ENCODE measurements at places on chromosomes 6 and 20. TPM values are rescaled to one million over a fixed set of nuclear protein-coding genes. Genes with fewer than 3 reads are reported as not detected.

- H3K36me3 ChIP-seq, result peaks cover 23% of the 10 kb centered on the region
- DNase-seq, result no peak
- H3K27me3 ChIP-seq, result no peaks in the 10 kb centered on the region
- H3K4me3 ChIP-seq, result no peak overlapping the region
These were observed 37.0 kb downstream of the TMEM181 start for GRCh38 chr6:158596861-158597260.

DNA sequence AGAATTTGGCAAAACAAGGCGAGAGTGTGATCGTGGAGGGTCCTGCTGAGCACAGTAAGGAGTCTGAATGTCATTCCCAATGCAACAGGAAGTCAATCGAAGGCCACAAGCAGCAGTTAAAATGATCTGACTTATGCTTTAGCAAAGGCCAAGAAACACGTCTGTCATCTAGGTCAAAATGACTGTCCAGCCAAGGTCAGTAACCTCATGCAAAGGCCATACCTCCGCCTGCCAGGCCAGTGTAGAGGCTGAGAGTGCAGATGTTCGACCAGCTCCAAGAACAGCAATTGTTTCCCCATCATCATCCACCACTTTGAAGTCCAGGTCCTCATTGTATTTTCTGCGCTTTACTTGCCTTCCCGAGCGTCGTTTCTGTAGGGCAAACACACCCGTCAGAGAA is 105.6 kb downstream of the CHD6 start:
- no peak overlapping the region for H3K4me3 ChIP-seq
- no peak overlapping the region for H3K27ac ChIP-seq
- H3K4me1 ChIP-seq, result peaks cover 3% of the 10 kb centered on the region
- peaks cover 36% of the 10 kb centered on the region for H3K36me3 ChIP-seq
- no peak for DNase-seq
- H3K27me3 ChIP-seq, result no peaks in the 10 kb centered on the region

DNA sequence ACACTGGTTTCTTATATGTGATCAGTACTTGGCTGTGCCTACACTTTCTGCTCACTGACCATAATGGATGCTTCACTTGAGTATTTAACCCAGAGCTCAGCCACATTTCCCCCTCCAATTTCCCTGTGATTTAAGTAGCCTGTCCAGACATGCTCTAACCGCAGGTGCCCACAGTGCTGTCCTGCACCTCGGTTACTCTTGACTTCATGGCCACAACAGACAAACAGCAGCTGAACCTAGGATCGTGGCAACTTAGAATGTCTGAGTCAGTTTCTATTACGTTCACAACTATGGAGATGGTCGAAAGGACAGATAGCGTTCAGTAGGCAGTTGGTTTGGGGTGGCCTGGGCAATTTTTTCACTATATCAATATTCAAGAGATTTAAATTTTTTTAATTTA is 306.9 kb upstream of the SGK1 start:
- H3K27ac ChIP-seq, result no peak overlapping the region
- no peak for DNase-seq
- peaks cover 9% of the 10 kb centered on the region for H3K4me1 ChIP-seq
- no peak overlapping the region for H3K4me3 ChIP-seq
- H3K27me3 ChIP-seq, result no peaks in the 10 kb centered on the region

The WFDC9 gene
- not detected for total RNA-seq

DNA sequence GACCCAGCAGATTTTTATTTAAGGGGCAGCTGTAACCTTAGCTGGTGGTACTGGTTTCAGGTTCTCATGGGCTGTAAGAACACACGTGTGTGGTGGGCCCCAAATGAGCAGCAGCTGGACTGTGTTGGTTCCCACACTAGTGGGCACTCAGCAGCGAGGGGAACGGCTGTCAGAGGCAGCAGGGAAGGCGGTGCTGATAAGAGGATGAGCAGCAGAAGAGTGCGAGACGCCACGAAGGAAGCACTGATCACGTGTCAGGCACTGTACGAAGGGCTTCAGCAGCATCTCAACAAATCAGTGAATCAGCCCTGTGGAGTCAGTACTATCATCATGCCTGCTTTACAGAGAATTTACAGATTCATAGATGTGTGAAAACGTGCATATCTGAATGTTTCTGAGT is 41.0 kb upstream of the EMILIN3 start:
- H3K36me3 ChIP-seq, result peaks cover 25% of the 10 kb centered on the region
- H3K27ac ChIP-seq, result no peak overlapping the region
- no peak for DNase-seq

The LPIN3 gene
- total RNA-seq, result 0.77 TPM

DNA sequence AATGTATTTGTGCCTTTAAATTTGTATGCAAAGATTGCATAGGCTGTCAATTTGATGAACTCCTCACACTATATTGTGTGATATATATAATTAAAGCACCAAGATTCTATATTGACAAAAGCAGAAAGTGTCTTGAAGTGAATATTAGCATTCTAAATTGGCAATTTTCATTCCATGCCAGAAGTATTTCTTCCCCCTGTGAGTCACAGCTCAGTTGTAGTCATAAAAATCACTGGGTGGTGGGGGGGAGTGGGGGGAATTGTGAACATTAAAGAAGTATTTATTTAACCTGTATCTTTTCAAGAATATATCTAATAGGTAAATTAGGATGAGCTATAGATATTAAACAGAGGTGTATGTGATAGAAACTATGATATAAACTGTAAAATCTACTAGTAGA is 3.1 kb upstream of the ARMC2 start:
- DNase-seq, result no peak
- H3K36me3 ChIP-seq, result no peaks in the 10 kb centered on the region
- no peaks in the 10 kb centered on the region for H3K27me3 ChIP-seq
- peaks cover 13% of the 10 kb centered on the region for H3K4me1 ChIP-seq
- no peak overlapping the region for H3K4me3 ChIP-seq

The THBS2 gene
- not detected for total RNA-seq

The ADGRB3 gene
- total RNA-seq, result not detected

DNA sequence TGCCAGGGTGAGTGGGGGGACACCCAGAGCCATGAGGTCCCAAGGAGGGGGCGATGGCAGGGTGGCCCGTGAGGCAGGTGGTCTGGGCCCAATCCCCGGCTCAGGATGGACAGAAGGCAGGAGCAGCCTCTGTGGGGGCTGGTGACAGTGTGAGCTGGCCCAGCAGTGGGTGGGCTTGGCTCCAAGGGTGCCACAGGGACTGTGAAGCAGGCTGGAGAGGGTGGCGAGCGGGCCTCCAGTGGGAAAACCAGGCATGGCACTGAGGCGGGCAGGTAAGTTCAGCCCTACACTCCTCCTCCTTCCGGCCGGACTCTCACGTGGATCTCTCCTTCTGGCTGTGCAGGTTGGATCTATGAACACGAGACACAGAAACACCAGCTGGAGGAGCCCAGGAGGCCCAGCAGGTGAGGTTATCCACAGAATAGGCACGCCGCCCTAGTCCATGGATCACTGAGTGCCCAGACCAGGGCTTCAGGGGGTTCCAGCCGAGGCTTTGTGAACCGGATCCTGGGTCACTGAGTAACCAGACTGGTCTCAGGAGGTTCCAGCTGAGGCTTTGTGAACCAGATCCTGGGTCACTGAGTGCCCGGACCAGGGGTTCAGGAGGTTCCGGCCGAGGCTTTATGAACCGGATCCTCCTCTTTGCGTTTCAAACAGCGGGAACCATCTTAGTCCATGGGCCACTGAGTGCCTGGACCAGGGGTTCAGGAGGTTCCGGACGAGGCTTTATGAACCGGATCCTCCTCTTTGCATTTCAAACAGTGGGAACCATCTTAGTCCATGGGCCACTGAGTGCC is 76.4 kb upstream of the BHLHE23 start:
- no peak for DNase-seq
- peaks cover 2% of the 10 kb centered on the region for H3K36me3 ChIP-seq
- H3K4me1 ChIP-seq, result no peaks in the 10 kb centered on the region
- H3K27ac ChIP-seq, result no peak overlapping the region

GRCh38 chr6:47026679-47027078 is 15.5 kb downstream of the ADGRF1 start:
- no peak overlapping the region for H3K27ac ChIP-seq
- H3K4me1 ChIP-seq, result no peaks in the 10 kb centered on the region
- H3K4me3 ChIP-seq, result no peak overlapping the region
- peaks cover 2% of the 10 kb centered on the region for H3K27me3 ChIP-seq
- no peaks in the 10 kb centered on the region for H3K36me3 ChIP-seq

GRCh38 chr6:73180763-73181619 is 44.3 kb downstream of the KHDC1L start:
- no peak overlapping the region for H3K4me3 ChIP-seq
- H3K36me3 ChIP-seq, result no peaks in the 10 kb centered on the region
- no peak overlapping the region for H3K27ac ChIP-seq
- no peak for DNase-seq
- H3K4me1 ChIP-seq, result no peaks in the 10 kb centered on the region

DNA sequence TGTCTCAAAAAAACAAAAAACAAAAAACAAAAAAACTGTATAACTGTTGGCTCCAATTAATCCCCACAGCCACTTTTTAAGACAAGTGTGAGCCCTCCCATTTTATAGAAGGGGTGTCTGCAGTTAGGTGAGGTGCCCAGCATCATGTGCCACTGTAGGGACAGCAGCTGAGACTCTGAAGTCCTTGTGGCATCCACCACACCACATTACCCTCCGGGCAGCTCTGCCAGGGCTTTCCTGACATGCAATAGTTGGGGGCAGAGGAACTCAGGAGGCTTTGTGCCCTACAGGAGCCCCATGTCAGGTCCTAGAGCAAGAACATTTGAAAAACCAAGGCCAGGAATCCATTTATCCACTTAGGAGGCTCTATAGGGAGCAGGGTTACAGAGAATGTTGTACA is 17.3 kb downstream of the PKIG start:
- no peaks in the 10 kb centered on the region for H3K36me3 ChIP-seq
- H3K27me3 ChIP-seq, result no peaks in the 10 kb centered on the region
- no peak for DNase-seq
- H3K4me3 ChIP-seq, result no peak overlapping the region
- peaks cover 7% of the 10 kb centered on the region for H3K4me1 ChIP-seq
- H3K27ac ChIP-seq, result no peak overlapping the region

DNA sequence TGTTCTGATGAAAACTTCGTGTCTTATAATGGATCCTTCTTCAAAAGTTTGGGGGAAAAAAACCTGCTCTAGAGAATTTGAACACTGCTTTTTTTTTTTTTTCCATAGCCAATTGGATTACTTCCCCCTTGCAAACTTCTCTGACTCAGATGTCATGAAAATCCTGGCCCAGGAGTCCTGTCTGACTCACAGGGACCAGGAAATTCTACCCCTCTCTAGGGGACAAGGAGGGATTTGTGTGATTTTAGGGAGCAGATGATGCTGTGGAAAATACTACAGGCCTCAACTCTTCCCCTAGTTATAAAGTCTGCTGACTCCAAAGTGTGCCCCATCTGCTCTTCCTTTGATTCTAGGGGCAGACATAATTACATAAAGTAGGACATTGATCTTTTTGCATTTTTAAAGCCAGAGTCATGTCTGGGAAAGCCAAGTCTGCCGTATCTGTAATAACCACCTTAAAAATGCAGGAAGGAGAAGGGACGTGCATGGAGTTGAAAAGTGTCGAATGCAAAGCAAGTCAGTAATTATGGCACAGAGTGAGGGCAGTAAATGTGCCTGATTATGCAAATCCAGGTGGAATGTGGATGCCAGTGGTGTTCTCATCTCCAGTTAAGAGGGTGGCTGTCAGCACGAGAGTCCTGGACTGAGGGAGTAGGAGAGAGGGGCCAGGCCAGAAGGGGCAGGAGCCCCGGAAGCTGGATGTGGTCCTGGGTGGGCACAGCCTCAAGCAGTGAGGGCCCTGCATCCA is 144.3 kb upstream of the SULF2 start:
- H3K27ac ChIP-seq, result no peak overlapping the region
- H3K27me3 ChIP-seq, result peaks cover 11% of the 10 kb centered on the region
- H3K4me1 ChIP-seq, result no peaks in the 10 kb centered on the region
- DNase-seq, result no peak

DNA sequence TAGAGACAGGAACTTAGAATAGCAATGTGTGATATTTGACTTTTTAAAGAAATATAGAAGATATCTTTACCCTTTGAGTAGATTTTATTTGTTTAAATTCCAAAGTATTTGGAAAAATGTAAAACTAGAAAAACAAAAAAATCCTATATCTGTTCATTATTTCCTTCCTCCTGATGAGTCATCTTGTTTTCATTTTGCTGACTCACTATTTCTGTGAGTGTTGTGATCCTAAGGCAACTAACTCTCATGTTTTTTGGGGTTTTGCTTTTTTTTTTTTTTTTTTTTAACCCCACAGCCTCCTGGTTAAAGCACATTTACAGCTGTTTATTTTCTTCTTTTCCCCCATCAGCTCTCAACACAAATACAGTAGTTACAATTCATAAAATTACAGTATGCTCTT is 37.8 kb upstream of the THEMIS start:
- H3K27ac ChIP-seq, result peak overlapping the region; percentile 62
- H3K4me3 ChIP-seq, result no peak overlapping the region
- peaks cover 41% of the 10 kb centered on the region for H3K4me1 ChIP-seq
- peaks cover 1% of the 10 kb centered on the region for H3K36me3 ChIP-seq
- DNase-seq, result no peak
- H3K27me3 ChIP-seq, result no peaks in the 10 kb centered on the region

- no peak overlapping the region for H3K4me3 ChIP-seq
- H3K27me3 ChIP-seq, result peaks cover 9% of the 10 kb centered on the region
- no peak for DNase-seq
- H3K4me1 ChIP-seq, result no peaks in the 10 kb centered on the region
- H3K27ac ChIP-seq, result no peak overlapping the region
- H3K36me3 ChIP-seq, result no peaks in the 10 kb centered on the region
These were observed 22.0 kb upstream of the TXNDC5 start for GRCh38 chr6:7932625-7933024.

DNA sequence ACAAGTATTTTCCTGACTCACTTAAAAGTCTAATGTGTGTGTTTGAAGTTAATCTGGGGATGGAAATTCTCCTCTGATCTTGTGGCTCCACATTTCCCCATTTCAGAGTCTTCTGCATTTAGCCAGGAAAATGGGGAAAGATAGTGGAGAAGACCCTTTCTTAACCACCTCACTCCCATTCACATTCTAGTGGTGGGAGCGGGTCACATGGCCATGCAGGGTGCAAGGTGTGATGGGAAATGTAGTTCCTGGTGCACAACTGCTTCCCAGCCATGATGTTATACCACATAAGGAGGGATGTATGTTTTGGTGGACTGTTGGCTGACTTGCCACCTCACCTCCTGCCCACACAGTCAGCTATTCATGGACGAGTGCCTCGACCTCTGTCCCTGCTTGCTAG is 61.8 kb downstream of the BANF2 start:
- no peaks in the 10 kb centered on the region for H3K36me3 ChIP-seq
- no peak for DNase-seq
- no peaks in the 10 kb centered on the region for H3K4me1 ChIP-seq
- H3K27ac ChIP-seq, result no peak overlapping the region

DNA sequence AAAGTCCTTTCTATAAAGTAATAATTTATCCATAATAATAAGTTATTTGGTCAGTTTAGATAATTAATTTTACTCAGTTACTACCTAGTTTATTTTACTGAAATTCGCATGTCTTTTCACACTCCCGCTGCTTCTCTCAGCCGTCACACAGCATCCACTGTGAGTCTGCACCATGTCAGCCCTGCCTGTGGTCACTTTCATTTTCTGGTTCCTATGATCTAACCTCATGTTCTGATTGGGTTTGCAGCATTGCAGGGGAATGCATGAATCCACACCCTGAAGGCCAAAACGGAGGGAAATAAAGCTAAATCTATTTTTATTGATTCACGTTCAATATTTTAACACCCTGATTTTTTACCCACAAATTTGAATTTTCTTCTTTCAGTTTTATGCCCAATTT is 47.4 kb downstream of the PDE10A start:
- no peak for DNase-seq
- no peaks in the 10 kb centered on the region for H3K4me1 ChIP-seq
- no peak overlapping the region for H3K4me3 ChIP-seq
- H3K27me3 ChIP-seq, result no peaks in the 10 kb centered on the region
- H3K36me3 ChIP-seq, result no peaks in the 10 kb centered on the region

GRCh38 chr6:87710090-87710489 is 8.1 kb upstream of the AKIRIN2 start:
- peak; percentile 24 for DNase-seq
- H3K27me3 ChIP-seq, result no peaks in the 10 kb centered on the region
- H3K4me3 ChIP-seq, result no peak overlapping the region
- no peaks in the 10 kb centered on the region for H3K36me3 ChIP-seq
- H3K4me1 ChIP-seq, result peaks cover 18% of the 10 kb centered on the region

The FOXS1 gene
- not detected for total RNA-seq

The VNN1 gene
- total RNA-seq, result not detected

Measured in activated CD4-positive, alpha-beta memory T cell treated with anti-CD3 and anti-CD28 coated beads for 36 hours (primary cell).